ENCODE measurements at places on chromosomes 12 and 14. TPM values are rescaled to one million over a fixed set of nuclear protein-coding genes. Genes with fewer than 3 reads are reported as not detected.

DNA sequence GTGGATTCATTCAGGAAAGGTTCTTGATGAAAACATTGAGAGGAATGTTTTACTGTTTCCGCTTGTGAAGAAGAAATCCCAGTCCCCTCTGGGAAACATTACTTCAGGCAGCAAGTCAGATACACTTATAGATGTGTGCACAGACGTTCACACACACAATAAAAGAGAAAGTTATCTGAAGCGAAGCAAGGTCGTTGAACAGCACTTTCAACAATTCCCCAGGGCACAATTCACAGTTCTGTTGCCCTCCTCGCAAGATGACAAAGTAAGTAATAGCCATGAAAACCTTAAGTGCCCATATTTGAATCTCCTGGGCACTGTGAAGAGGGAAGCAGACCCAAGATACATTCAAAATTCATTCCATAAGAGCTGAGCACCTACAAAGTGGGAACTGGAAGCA, 156.6 kb upstream of the CAND1 start:
- H3K4me1 ChIP-seq = no peaks in the 10 kb centered on the region
- no peak overlapping the region for H3K4me3 ChIP-seq
- no peak for DNase-seq
- no peaks in the 10 kb centered on the region for H3K36me3 ChIP-seq
- no peak overlapping the region for H3K27ac ChIP-seq

GRCh38 chr14:54567224-54567638, 303 bp downstream of the SAMD4A start:
- peaks cover 3% of the 10 kb centered on the region for H3K36me3 ChIP-seq
- peaks cover 21% of the 10 kb centered on the region for H3K27me3 ChIP-seq
- H3K27ac ChIP-seq = peak overlapping the region; percentile 83
- peak overlapping the region; percentile 97 for H3K4me3 ChIP-seq

- H3K4me1 ChIP-seq = no peaks in the 10 kb centered on the region
- no peaks in the 10 kb centered on the region for H3K36me3 ChIP-seq
- H3K4me3 ChIP-seq = no peak overlapping the region
- H3K27me3 ChIP-seq = no peaks in the 10 kb centered on the region
- DNase-seq = no peak
- H3K27ac ChIP-seq = no peak overlapping the region
These were observed 41.1 kb downstream of the ERG28 start for GRCh38 chr14:75619548-75619947.

The CLEC7A gene
- total RNA-seq = not detected

DNA sequence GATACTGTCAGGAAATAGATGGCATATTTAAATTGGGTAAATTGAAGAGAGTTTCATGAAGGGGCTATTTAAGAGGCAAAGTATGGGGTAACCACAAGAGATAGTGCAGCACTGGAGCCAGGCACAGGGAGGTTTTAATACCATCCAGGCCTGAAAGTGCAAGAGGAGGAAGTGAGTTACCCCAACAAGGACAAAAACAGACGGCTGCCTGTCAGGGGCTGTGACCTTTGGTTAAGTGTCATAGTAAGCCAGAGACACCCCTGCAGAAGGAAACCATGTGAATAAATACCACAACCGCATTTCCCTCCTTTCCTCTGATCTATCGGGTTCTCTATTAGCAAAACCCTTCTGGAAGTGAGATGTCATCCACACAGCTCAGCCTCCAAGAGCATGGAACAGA, 122.0 kb upstream of the DHRS4 start:
- no peaks in the 10 kb centered on the region for H3K4me1 ChIP-seq
- no peak overlapping the region for H3K4me3 ChIP-seq
- no peak for DNase-seq
- no peaks in the 10 kb centered on the region for H3K27me3 ChIP-seq

DNA sequence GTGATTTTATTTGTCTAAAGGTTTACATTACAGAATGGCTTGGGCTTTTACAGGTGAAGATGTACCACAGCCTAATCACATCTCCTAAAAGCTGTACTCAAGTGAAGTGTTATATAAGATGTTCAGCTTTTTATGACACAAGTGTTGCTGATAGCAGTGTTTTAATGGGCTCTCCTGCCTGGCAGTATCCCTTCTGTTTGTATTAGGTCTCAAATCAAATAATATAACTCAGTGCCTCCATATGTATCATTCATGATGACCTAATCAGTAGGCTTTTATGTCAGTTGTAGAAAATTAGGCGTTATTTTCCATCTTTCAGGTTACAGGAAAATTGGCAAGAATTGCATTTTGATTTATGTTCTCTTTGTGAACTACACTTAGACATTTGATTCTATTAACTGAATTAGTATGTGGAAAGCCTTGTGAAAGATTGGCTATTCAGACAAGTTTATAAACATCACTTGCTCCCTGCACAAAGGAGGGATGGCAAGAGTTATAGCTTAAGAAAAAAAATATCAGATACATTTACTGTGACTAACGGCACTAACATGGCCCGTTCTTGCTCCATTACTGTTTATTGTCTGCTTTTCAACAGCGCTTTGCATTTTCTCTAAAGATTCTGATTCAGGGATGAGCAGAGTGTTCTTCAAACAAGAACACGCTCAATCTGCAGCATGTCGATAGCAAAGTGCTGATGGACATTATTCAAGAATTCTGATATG, 143.7 kb upstream of the DIO2 start:
- no peaks in the 10 kb centered on the region for H3K4me1 ChIP-seq
- no peak for DNase-seq
- no peak overlapping the region for H3K4me3 ChIP-seq
- no peaks in the 10 kb centered on the region for H3K27me3 ChIP-seq

DNA sequence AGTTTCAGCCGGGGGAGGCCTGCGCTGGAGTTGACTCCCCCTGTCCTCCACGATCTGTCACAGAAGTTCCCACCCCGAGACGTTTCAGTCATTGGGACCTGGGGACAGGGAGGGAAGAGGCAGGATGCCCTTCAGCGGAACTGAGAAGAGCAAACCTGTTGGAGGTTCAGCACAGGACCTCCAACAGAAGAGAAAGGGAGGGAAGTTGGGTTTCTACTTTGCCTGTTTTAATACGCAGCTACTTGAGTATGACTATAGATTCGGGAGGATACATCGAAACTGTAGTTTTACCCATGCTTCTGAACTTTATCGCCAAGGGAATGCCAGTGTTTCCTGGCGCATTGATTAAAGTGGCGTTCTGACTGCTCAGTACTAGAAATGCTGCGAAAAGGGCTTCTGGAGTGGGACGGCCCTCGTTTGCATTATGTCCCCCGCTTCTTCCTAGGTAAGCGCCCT, 2.3 kb upstream of the DUSP6 start:
- H3K27ac ChIP-seq = peak overlapping the region; percentile 91
- H3K4me3 ChIP-seq = peak overlapping the region; percentile 97
- H3K27me3 ChIP-seq = peaks cover 11% of the 10 kb centered on the region
- peaks cover 28% of the 10 kb centered on the region for H3K4me1 ChIP-seq
- no peak for DNase-seq
- H3K36me3 ChIP-seq = peaks cover 15% of the 10 kb centered on the region

DNA sequence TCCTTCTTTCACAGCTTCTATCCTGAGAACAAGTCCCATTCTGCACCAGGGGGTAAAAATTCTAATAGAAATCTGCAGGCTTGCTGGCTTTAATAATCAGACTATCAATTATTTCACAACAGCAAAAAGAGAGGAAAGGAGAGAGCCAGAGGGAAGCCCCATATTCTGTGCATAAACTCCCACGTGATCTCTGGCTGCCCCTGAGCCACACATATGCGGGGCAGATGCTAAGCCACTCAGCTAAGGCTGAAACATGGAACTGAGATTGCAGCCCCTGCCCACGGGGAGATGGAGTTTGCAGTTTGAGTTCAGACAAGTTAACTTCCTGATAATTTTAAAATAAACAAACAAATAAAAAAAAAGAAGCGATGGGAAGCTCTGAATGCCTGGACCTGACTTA, 254.4 kb upstream of the CCDC196 start:
- H3K36me3 ChIP-seq = no peaks in the 10 kb centered on the region
- peaks cover 31% of the 10 kb centered on the region for H3K27me3 ChIP-seq
- DNase-seq = no peak
- peaks cover 18% of the 10 kb centered on the region for H3K4me1 ChIP-seq

DNA sequence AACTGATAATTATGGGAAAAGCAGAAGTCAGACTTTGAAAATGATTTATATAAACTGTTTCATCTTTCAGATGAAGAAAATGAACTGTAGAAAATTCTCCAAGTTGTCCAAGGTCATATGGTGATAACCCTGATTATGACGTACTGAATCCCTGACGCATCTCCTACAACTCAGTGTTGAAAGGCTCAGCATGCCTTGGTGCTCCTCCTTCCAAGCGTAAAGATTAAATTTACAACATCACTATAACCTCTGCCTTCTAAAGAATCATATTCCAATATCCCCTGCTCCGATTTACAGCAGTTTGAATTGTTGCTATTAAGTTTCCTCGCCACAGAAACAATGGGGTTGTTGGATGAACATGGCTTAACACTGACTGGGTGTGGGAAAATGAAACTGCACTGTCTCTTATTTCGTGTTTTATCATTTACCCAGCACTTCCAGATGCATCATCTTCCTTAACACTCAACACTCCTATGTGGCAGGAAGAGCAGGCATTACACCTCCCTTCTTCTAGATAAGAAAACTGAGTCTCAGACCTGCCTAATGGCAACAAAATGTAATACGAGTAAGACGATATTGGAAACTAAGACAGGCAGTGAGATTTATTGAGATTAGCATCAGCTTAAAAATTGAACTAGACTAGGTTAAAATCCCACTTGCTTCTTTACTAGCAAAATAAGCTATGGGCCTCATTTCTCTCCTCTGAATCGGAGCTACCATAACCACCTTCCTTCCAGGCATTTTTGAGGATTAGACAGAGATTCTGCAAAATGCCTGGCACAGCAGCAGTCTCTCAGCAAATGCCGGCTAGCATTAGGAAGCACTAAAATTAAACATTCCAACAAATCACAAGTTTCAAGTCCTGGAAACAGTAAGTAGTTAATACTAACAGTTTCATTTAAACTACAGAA, 74.2 kb downstream of the PPM1H start:
- H3K27ac ChIP-seq = no peak overlapping the region
- H3K4me1 ChIP-seq = no peaks in the 10 kb centered on the region
- no peak overlapping the region for H3K4me3 ChIP-seq
- no peak for DNase-seq

GRCh38 chr14:94132285-94132887, 3.0 kb upstream of the IFI27L2 start:
- DNase-seq = peak; percentile 77
- peaks cover 21% of the 10 kb centered on the region for H3K27me3 ChIP-seq
- H3K27ac ChIP-seq = peak overlapping the region; percentile 40
- no peak overlapping the region for H3K4me3 ChIP-seq
- peaks cover 4% of the 10 kb centered on the region for H3K36me3 ChIP-seq

GRCh38 chr12:3974883-3975282, 101.7 kb upstream of the PARP11 start:
- no peak overlapping the region for H3K27ac ChIP-seq
- no peaks in the 10 kb centered on the region for H3K27me3 ChIP-seq
- DNase-seq = no peak
- H3K36me3 ChIP-seq = peaks cover 2% of the 10 kb centered on the region
- H3K4me1 ChIP-seq = peaks cover 80% of the 10 kb centered on the region

GRCh38 chr14:52783206-52783605, 8.2 kb downstream of the GNPNAT1 start:
- H3K36me3 ChIP-seq = no peaks in the 10 kb centered on the region
- no peak overlapping the region for H3K27ac ChIP-seq
- no peak for DNase-seq
- H3K27me3 ChIP-seq = no peaks in the 10 kb centered on the region
- no peak overlapping the region for H3K4me3 ChIP-seq
- peaks cover 2% of the 10 kb centered on the region for H3K4me1 ChIP-seq

DNA sequence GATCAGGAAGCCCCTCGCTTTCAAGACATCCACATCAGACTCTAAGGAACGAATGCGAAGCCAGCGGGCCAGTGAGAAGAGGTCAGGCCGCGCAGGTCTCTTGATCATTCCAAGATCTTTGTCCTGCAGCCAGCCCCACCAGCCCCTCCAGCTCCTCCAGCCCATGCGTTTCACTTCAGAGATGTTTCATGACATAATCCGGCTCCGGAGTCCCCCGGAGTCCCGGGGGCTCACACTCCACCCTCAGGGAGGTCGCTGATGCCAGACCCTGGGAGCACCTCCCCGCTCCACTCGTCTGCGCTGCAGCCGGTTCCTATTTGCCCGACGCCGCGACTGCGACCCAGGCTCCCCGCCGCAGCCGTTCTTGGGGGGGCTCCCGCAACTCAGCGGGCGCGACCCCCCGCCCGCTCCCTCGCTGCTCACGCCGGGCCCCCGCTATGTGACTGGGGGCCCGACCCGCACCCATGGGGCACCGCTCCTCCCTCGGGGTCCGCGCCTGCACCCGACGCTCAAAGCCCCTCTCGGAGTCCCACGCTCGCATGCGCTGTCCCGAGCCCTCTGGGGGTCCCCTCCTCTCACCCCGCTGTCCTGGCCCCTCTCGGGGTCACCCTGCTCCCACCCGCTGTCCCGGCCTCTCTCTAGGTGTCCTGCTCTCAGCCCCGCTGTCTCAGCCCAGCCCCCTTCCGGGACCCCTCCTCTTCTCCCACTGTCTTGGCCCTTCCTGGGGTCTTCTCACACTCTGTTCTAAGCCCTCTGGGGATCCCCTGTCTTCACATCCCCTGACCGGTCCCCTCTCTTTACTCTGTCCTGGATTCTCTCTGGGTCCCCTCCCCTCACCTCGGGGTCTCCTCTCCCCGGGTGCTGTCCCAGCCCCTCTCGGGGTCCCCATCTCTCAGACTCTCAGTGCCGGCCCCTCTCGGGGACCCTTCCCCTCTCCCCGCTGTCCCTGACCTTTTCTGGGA, 1.1 kb downstream of the TAOK3 start:
- peak overlapping the region; percentile 76 for H3K27ac ChIP-seq
- peaks cover 4% of the 10 kb centered on the region for H3K36me3 ChIP-seq
- H3K4me3 ChIP-seq = peak overlapping the region; percentile 98

DNA sequence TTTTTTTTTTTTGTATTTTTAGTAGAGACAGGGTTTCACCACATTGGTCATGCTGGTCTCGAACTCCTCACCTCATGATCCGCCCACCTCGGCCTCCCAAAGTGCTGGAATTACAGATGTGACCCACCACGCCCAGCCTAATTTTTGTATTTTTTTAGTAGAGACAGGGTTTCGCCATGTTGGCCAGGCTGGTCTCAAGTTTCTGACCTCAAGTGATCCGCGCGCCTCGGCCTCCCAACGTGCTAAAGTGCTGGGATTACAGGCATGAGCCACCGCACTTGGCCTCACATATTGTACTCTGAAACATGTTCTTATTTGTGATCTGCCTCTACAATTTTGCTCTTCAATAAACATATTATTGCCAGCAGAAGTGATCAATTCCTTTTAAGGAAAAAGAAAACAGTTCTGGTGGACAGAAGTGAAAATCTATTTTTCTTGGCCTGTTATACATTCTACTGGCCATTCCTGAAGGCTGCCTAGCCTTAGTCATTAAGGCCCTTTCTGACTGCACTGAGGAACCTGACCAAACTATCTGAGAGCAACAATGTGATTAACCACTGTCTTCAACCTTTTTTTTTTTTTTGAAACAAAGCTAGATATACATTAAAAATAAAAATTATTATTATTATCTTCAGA, 36.1 kb downstream of the SNX6 start:
- peaks cover 5% of the 10 kb centered on the region for H3K36me3 ChIP-seq
- H3K4me3 ChIP-seq = no peak overlapping the region
- no peaks in the 10 kb centered on the region for H3K27me3 ChIP-seq
- no peak overlapping the region for H3K27ac ChIP-seq

The GLIPR1 gene
- total RNA-seq = 10.0 TPM

The B4GALNT1 gene
- total RNA-seq = 3.8 TPM

- peaks cover 29% of the 10 kb centered on the region for H3K27me3 ChIP-seq
- H3K4me3 ChIP-seq = no peak overlapping the region
- peaks cover 18% of the 10 kb centered on the region for H3K4me1 ChIP-seq
- no peak for DNase-seq
These were observed 17.9 kb upstream of the MDM1 start for GRCh38 chr12:68349921-68350606.

The ZDHHC22 gene
- not detected for total RNA-seq

The GALNT16 gene
- 0.05 TPM for total RNA-seq

- no peak overlapping the region for H3K27ac ChIP-seq
- DNase-seq = no peak
- no peaks in the 10 kb centered on the region for H3K4me1 ChIP-seq
- H3K27me3 ChIP-seq = no peaks in the 10 kb centered on the region
These were observed 243.7 kb upstream of the DIO2 start for GRCh38 chr14:80455031-80455430.

The MMP19 gene
- 0.41 TPM for total RNA-seq
